CD4-positive, alpha-beta T cell treated with Interleukin-2 at 100 ng/mL for 4 hours (primary cell): ENCODE measurements at places on chromosomes 16 and 17.
A peak's percentile ranks its signal among the peaks of the same experiment; 100 is the strongest.

- DNase-seq, result no peak
Observed at GRCh38 chr17:73194514-73195222, 1.8 kb downstream of the COG1 start.

DNA sequence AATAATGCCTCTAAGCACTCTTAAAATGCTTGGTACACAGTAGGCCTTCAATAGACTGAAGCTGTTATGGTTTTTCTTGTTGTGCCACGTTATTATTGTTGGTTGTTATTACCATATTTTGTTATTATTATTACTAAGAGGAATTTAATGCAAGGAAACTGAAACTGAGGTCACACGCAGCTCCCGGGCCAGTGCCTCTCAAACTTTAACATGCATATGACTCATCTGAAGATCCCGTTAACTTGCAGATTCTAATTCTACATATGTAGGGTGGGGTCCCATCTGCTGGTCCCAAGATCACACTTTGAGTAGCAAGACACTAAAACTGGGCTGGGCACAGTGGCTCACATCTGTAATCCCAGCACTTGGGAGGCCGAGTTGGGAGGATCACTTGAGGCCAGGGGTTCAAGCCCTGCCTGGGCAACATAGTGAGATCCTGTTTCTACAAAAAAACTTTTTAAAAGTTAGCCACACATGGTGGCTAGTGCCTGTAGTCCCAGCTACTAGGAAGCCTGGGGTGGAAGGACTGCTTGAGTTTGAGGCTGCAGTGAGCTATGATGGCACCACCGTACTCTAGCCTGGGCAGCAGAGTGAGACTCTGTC lies 888 bp downstream of the ACSM5 start:
- no peak for DNase-seq

DNA sequence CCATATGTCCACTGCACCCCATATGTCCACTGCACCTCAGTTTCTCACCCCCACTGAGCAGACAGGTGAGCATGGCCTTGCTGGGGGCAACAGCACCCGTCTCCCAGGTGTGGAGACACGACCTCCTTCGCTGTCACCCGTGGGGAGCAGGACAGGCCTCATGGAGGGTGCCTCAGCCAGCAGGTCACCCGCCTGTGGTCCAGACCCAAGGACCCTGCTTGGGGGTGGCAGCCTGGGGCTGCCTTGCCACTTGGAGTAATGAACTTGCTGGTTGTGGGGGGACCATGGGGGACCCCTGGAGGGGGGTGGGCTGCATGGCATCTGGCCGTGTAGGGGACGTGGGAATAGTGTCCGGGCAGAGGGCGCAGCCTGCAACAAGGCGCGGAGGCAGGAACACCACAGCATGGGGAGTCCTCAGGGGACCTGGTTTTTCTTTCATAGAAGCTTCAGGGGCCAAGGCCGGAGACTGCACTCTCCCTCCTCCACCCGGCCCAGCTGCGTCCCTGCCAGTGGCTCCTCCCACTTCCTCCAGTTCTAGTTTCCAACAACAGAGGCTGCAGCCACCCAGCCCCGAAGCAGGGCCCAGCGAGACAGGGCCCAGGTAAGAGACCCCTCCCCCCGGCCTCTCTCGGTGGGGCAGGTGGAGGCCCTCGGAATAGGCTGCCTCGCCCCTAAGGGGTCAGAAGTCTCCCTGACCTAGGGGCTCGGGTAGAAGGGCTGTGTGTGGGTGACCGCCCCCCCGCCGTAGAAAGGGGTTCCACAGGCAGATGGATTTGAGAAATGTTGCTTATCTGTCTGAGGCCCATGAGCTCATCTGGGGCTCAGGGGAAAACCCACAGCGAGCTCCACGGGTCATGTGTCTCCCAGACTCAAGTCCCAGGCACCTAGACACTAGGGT lies at the start of gene NHLRC4:
TSS of gene NHLRC4 (plus strand) at position 531 of the 898 bp plus-strand sequence. CDS start 1,043 bp downstream, outside the sequence.
- DNase-seq, result peak; percentile 46

GRCh38 chr17:72426948-72427760 lies 306.3 kb downstream of the SOX9 start:
- DNase-seq, result no peak

DNA sequence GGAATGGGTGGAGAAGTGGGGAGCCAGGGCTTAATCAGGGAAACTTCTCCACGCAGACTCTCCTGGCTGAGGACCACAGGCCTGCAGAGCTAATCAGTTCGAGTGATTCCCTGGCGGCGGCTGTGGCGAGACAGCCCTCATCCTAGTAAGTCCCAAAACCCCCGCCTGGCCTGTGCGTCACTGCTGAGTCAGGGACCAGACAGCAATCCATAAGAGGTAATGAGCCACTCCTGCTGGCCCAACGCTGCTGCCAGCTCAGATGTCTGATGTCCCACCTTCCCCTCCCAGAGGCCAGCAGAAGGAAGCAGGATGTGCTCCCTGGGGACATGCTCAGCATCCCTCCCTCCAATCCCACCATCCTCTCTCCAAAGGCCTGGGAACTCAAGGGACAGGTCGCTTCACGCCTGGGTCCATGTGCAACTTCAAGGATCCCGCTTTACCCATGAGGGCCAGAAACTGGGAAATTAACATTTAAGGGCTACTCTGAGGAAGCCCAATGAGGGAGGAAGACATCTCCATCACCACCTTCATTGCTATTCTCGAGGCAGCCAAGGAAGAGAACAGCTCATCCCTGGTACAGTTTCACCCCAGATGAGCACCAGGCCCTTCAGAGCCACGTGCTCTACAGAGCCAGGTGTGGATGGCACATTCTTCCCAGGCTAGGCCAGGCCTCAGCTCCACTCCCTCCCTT lies 7.9 kb downstream of the ACLY start:
- DNase-seq, result no peak

- no peak for DNase-seq
Observed at GRCh38 chr16:14240219-14240843, 169.2 kb downstream of the MRTFB start.

DNA sequence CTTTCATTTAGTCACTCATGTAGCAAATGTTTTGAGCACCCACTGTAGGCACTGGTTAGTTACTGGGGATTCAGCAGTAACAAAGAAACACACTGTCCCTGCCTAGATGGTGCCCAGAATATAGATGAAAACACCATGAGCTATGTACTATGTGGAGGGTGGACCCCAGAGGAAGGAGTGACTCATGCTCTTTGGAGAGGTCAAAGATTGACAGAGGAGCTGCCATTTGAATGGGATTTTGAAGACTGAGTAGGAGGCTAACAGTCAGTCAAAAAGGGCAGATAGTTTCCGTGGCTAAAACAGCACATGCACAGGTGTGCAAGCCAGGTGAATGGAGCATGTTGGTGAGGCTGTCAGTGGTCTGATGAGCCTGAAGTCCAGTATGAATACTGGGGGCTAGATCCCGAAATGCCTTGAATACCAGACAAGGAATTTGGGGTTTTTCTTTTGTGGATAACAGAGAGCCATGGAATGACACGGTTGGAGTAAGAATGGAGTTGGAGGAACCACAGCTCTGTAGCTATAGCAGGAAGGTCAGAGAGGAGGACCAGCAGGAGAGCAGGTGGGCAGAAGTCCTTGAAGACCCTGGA lies 6.1 kb downstream of the IL21R start:
- DNase-seq, result peak; percentile 76

- DNase-seq, result no peak
Observed at GRCh38 chr16:87960296-87960695, 9.1 kb downstream of the BANP start.

DNA sequence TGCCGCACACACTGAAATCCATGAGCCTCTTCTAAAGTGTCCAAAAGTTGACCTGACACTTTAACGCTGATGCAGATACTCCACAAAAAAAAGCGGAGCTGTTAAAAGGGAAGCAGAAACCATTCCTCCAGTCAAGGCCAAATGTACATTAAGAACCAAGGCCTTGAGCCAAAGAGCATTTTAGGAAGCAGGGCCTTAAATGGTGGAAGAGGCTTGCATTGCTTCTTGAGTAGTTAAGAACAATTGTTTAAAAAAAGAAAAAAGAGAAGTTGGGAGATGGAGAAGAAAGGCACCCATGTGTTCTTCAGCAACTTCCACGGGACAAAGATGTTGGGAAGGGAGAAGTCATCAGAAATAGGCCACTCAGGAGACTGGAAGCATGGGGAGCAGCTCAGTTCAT lies 6.3 kb downstream of the ZFHX3 start:
- DNase-seq, result no peak

GRCh38 chr16:57190136-57190535 lies 4.0 kb downstream of the RSPRY1 start:
- no peak for DNase-seq

DNA sequence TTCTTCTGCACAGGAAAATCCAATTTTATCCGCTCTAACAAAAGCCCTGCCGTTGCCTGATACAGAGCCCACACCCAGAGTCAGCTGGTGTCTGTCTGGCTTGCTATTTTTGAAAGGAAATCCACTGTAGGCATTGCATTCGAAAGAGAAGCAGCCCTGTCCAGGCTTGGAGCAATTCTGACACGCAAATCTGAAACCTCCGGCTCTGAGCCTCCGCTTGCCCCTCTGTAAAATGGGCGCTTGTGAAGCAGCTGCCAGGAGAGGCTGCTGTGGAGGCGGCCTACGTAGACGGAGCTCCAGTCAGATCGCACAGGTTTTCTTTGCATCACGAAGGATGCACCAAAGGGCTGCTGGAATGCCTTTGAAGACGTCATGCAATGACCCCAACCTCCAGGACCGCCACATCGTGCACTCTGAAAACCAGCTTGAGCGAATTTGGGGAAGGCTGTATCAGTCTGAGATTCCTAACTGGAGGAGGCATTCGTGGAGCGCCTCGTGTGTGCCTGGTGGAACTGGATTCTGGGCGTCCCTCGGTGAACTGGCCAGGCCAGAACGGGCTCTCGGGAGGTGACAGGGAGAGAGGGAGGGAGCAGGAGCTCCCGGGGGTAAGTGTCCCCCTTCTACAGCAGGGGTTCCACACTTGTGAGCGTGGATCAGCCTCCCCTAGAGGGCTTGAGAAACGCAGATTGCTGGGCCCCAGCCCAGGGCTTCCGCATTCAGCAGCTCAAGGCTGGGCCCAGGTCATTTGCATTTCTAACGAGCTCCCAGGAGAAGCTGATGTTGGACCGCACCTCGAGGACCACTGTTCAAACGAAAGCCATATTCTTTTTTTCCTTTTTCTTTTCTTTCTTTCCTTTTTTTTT lies 215.5 kb downstream of the MRTFB start:
- peak; percentile 46 for DNase-seq

GRCh38 chr16:84822990-84823389 lies 3.2 kb downstream of the CRISPLD2 start:
- no peak for DNase-seq

GRCh38 chr17:48074322-48075081 lies 26.3 kb downstream of the NFE2L1 start:
- peak; percentile 83 for DNase-seq

- DNase-seq, result no peak
Observed at GRCh38 chr16:2962334-2963073, 1.6 kb upstream of the KREMEN2 start.

GRCh38 chr17:78249818-78250806 lies 18.7 kb downstream of the TMEM235 start:
- no peak for DNase-seq

- DNase-seq, result no peak
Observed at GRCh38 chr16:87687126-87687910, 78.5 kb downstream of the KLHDC4 start.

- DNase-seq, result no peak
Observed at GRCh38 chr16:89502081-89502843, 5.9 kb upstream of the SPG7 start.

DNA sequence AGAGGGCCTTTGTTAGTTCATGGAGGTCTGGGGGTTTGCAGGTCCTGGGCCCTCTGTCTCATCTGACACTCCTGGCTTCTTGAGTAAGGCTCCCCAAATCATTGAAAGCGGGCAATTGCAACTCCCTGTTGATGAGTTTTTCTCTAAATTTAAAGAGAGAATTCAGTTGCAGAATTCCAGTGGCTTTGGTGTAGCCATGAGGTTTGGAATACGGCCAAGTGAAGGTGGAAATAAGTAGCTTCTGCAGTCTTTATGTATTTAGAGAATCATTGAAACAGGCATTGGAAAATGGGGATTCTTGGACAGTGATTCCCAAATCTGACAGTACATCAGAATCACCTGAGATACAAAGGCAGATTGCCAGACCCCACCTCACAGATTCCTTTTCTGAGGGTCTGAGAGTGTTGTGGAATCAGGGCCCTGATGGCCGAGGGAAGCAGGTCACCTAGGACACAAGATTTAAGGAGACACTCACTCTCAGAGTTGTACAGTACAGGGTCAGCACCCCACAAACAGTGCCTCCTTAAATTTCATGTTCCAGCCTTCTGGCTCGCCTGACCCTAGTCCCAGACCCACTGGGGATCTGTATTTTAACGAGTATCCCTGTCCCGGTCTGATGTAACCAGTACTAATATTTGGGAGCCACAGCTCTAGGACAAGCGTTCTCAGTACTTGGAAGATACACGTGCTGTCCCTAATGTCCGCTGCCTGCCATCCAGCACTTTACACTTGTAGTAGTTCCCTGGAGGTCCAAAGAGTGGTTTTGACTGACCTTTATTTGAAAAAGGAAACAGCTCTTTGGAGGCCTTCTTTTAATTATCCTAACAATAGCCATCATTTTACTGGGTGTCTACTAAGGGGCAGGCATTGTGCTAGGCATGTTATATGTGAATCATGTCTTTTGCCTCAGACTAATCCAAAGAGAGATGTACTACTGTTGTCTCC lies 37.8 kb downstream of the YPEL2 start:
- DNase-seq, result no peak

DNA sequence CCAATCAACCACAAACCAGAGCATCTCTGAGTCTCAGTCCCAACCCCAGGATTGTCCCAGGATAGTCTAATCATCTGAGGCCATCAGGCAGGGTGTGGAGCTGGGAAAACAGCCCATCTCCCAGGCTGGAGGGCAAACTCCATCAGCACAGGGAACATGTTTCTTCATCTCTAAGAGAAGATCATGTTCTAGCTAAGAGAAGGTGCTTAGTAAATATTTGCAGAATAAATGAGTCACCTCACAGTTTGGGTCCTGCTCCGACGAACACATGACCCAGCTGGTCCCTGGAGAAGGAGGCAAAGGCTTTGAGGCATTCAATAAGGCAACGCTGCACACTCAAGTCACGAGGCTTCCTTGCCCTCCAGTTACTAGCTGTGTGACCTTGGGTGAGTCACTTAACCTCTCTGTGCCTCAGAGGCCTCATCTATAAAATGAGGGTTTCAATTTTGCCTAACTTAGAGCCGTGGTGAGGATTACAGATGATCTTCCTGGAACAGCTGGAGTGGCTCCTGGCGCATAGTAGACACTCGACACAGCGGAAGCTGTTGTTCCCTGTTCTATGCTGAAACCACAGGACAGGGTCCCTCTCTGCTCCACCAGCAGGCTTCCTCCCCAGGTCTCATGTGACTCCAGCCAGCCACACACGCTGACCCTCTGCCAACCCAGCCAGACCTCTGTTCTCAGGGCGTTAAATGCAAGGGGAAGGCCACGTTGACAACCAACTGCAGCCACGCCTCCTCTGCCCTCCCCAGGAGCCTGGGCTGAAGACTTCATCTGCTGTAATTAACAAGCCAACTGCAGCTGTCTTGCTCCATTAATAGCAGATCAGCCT lies 10.3 kb upstream of the RPL38 start:
- DNase-seq, result no peak

DNA sequence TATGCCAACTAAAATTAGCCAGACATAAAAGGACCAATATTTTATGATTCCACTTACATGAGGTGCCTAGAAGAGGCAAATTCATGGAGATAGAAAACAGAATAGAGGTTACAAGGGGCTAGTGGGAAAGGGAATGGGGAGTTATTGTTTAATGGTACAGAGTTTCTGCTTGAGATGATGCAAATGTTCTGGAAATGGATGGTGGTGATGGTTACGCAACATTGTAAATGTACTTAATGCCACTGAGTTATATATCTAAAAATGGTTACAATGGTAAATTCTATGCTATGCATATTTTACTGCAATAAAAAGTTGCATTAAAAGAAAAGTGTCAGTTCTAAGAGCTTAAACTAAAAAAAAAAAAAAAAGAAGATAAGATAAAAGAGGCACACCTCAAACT lies 17.9 kb downstream of the MT1X start:
- no peak for DNase-seq

GRCh38 chr16:20308266-20308665 lies 19.0 kb downstream of the GP2 start:
- DNase-seq, result no peak
